ENCODE measurements at places on chromosomes 4 and X. TPM values are rescaled to one million over a fixed set of nuclear protein-coding genes. Genes with fewer than 3 reads are reported as not detected.

The DUSP21 gene
- not detected for total RNA-seq

The GLUD2 gene
- 0.68 TPM for total RNA-seq

The XAGE1A gene
- total RNA-seq = not detected

The ZNF732 gene
- not detected for total RNA-seq

The ATP2B3 gene
- total RNA-seq = not detected

The AGA gene
- 15.1 TPM for total RNA-seq

The NLGN4X gene
- total RNA-seq = not detected

The GYPB gene
- total RNA-seq = not detected

The IBSP gene
- not detected for total RNA-seq

The F9 gene
- total RNA-seq = not detected

The ADH7 gene
- total RNA-seq = not detected

The TMEM47 gene
- not detected for total RNA-seq

The ATP5ME gene
- 232 TPM for total RNA-seq

The TSPYL2 gene
- total RNA-seq = 37.3 TPM

The ABCG2 gene
- total RNA-seq = 0.56 TPM

The VSIG1 gene
- total RNA-seq = not detected

The SSX1 gene
- total RNA-seq = not detected

The GASK1B gene
- total RNA-seq = not detected

The USP53 gene
- 7.3 TPM for total RNA-seq

The ARMCX4 gene
- total RNA-seq = 3.1 TPM

The ADRA2C gene
- not detected for total RNA-seq

The FUNDC2 gene
- total RNA-seq = 75.7 TPM

The AMOT gene
- 2.5 TPM for total RNA-seq

The CT45A3 gene
- total RNA-seq = not detected

The CLCN4 gene
- not detected for total RNA-seq

The EREG gene
- total RNA-seq = not detected

The NSUN7 gene
- not detected for total RNA-seq

The MTTP gene
- not detected for total RNA-seq

The EIF2S3 gene
- total RNA-seq = 207 TPM

The CITED1 gene
- not detected for total RNA-seq

The WNK3 gene
- total RNA-seq = 0.12 TPM

The ZNF330 gene
- 64.6 TPM for total RNA-seq

The ADH1B gene
- total RNA-seq = not detected

The CPXCR1 gene
- total RNA-seq = not detected

The VSIG4 gene
- not detected for total RNA-seq

The WDR44 gene
- total RNA-seq = 10.3 TPM

The UCHL1 gene
- total RNA-seq = 0.35 TPM

The CPE gene
- total RNA-seq = not detected

The SRPX2 gene
- not detected for total RNA-seq

The NHS gene
- 6.8 TPM for total RNA-seq

The ATP7A gene
- 7.6 TPM for total RNA-seq

The NIPAL1 gene
- total RNA-seq = 3.8 TPM

The XPNPEP2 gene
- total RNA-seq = 0.24 TPM

The GNRHR gene
- not detected for total RNA-seq

The GUCY1A1 gene
- total RNA-seq = not detected

All from activated CD4-positive, alpha-beta T cell treated with anti-CD3 and anti-CD28 coated beads, Interleukin-2, amount 10 ng/mL, durations not matched to agents 24 days and 14 days (primary cell).